ENCODE measurements at places on chromosomes 2 and 18. TPM values are rescaled to one million over a fixed set of nuclear protein-coding genes. Genes with fewer than 3 reads are reported as not detected.

The CPO gene
- not detected for total RNA-seq

The PIKFYVE gene
- 34.4 TPM for total RNA-seq

The KCTD1 gene
- total RNA-seq, result 17.9 TPM

The PKP4 gene
- 142 TPM for total RNA-seq

The VWA3B gene
- 1.7 TPM for total RNA-seq

The ORC4 gene
- 47.6 TPM for total RNA-seq

The IL1RL1 gene
- total RNA-seq, result 18.3 TPM

The AGFG1 gene
- total RNA-seq, result 80.5 TPM

The TMEM182 gene
- 12.8 TPM for total RNA-seq

The IL36G gene
- total RNA-seq, result not detected

The ACKR3 gene
- 21.3 TPM for total RNA-seq

The UPP2 gene
- total RNA-seq, result not detected

The FAM237A gene
- total RNA-seq, result not detected

The ASXL3 gene
- total RNA-seq, result 5.9 TPM

The CERKL gene
- total RNA-seq, result 0.29 TPM

The TAF1B gene
- total RNA-seq, result 41.1 TPM

The SLC9A2 gene
- total RNA-seq, result 21.1 TPM

All from ureter (tissue), 1 donor.